Ovary (tissue), 10 donors: ENCODE measurements at places on chromosomes 4 and X. TPM values are rescaled to one million over a fixed set of nuclear protein-coding genes. Genes with fewer than 3 reads are reported as not detected.

DNA sequence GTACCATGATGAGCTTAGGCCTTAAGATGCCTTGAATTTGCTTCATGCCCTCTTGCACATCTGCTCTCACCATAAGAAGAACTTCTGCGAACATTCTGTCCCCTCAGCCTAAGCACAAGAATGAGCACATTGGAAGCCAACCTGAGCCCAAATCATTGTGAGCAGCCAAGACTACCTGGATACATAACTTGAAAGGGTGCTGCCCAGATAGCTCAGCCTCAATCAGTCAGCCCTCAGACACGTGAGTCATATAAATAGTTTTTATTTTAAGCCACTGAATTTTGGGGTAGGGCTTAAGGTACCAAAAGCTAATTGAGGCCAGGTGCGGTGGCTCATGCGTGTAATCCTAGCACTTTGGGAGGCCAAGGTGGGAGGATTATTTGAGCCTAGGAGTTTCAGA is 27.5 kb upstream of the BBS12 start:
- no peak for DNase-seq

DNA sequence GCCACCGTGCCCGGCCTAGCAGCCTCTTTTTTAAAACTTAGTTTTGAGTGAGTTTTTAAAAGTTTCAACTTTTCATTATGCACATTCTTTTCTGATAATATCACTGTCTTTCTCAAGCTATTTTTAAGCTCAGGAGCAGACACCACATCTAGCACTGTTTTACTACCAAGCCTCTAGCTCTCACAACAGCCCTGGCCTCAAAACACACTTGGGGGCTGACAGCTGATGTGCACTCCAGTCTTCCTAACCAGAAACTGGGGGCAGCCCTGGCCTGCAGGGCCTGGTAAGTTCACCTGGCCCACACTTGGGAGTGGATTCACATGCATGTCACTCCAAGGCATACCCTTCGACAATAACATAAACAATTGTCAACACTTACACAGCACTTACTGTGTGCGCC is 34.0 kb downstream of the CENPU start:
- DNase-seq, result no peak

TDO2 gene
- 2.5 TPM for polyA plus RNA-seq

HSFX3 gene
- polyA plus RNA-seq, result not detected

DNA sequence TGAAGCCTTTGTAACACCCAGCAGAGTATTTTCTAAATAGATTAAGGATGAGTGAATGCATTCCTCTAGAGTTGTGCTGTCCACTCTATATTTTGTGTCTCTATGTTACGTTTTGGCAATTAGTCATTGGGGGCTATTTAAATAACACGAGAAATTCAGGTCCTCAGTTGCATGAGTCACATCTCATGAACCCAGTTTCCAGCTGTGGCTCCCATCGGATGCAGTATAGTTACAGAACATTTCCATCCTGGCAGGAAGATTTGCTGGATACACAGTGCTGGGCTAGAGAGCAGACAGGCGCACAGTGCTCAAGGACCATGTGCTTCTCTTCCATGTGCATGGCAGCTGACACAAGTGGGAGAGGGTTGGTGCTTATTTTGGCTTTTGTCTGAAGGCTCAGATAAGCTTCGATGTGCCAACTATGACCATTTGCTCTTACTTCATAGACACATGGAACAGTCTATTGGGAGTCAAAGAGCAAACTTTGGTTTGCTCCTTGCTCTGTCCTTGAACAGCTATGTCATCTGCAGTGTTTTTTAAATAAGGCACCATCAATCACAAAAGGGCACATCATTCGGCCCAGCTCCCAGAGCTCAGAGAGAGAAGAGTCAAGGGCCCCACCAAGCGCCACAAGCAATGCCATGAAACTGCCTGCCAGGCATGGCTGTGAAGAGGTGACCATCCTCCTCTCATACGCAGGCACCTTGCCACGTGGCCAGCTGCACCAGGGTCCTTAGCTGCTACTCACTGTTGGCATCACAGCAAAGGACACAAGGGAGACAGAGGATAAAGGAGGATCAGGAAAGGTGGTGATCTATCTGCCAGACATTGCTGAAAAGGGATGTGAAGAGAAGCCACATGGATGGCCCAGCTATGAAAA is 8.1 kb upstream of the STS start:
- no peak for DNase-seq

DNA sequence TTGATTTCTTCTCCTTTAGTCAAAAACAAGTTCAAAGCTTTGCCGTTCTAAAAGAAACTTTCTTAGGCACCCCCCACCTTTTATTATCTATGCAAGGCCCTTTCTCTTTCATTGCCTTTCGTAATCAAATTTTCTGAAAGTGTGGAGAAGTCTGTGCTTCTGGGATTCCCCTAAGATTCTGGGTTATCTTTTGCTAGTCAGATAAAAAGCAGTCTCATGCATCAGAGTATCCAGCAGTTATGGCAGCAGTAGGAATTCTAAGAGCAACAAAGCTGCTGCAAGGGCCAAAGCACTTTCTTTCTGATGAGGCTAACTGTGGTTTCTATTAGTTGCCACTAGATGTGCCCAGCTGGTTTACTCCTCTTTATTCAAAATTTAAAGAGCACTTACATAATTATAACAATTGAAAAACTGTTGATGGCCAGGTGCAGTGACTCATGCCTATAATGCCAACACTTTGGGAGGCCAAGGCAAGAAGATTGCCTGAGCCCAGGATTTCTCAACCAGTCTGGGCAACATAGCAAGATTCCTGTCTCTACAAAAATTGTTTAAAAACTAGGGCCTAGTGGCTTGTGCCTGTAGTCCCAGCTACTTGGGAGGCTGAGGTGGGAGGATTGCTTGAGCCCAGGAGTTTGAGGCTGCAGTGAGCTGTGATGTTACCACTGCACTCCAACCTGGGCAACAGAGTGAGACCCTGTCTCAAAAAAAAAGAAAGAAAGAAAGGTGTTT is 296.2 kb downstream of the PAPSS1 start:
- no peak for DNase-seq
